ENCODE measurements at places on chromosomes 3 and 15. TPM values are rescaled to one million over a fixed set of nuclear protein-coding genes. Genes with fewer than 3 reads are reported as not detected.

DNA sequence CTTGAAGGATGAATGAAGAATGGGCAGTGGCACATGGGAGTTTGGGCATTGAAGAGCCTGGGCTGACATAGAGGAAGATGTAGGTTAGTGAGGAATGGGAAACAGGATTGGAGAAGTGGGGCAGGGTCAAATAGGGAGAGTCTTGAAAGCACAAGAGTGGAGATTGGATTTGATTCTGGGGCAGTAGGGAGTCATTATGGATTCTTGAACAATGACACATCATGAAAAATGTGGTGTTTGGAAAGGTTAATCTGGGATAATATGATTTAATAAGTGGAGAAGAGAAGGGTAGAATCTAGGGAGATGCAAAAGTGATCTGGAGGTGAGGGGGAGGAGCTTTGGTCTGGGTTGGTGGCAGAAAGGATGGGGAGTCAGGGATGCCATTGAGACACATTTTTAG is 45.4 kb upstream of the ROPN1 start:
- peaks cover 10% of the 10 kb centered on the region for H3K4me1 ChIP-seq
- no peak for DNase-seq
- H3K36me3 ChIP-seq, result no peaks in the 10 kb centered on the region
- H3K4me3 ChIP-seq, result no peak overlapping the region
- peaks cover 28% of the 10 kb centered on the region for H3K27me3 ChIP-seq
- no peak overlapping the region for H3K27ac ChIP-seq

DNA sequence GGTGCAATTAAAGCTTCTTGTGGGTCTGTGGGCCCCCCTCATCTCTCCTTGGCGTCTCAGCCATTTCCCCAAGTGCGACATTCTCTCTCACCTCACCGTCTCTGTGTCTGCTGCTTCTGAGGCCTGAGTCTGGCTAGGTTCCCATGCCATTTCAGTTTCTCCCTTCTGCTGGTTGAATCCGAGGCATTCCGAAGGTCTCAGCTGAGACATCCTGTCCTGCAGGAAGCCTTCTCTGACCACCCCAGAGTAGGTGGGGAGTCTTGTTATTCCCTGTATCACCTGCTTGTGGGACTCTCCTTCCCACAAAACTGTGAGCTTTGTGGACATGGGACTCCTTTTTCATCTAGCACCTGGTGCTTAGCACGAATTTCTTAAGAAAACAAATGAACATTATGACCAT is 78.3 kb downstream of the ASB7 start:
- no peaks in the 10 kb centered on the region for H3K36me3 ChIP-seq
- no peaks in the 10 kb centered on the region for H3K4me1 ChIP-seq

GRCh38 chr3:54810401-54810800 is 117.5 kb downstream of the LRTM1 start:
- no peaks in the 10 kb centered on the region for H3K36me3 ChIP-seq
- H3K4me1 ChIP-seq, result no peaks in the 10 kb centered on the region
- DNase-seq, result no peak
- no peaks in the 10 kb centered on the region for H3K27me3 ChIP-seq
- H3K4me3 ChIP-seq, result no peak overlapping the region

- peaks cover 2% of the 10 kb centered on the region for H3K36me3 ChIP-seq
- no peak overlapping the region for H3K4me3 ChIP-seq
- no peak overlapping the region for H3K27ac ChIP-seq
- H3K27me3 ChIP-seq, result no peaks in the 10 kb centered on the region
- peaks cover 59% of the 10 kb centered on the region for H3K4me1 ChIP-seq
- no peak for DNase-seq
Observed at GRCh38 chr3:12177126-12177525, 18.4 kb upstream of the TIMP4 start.

DNA sequence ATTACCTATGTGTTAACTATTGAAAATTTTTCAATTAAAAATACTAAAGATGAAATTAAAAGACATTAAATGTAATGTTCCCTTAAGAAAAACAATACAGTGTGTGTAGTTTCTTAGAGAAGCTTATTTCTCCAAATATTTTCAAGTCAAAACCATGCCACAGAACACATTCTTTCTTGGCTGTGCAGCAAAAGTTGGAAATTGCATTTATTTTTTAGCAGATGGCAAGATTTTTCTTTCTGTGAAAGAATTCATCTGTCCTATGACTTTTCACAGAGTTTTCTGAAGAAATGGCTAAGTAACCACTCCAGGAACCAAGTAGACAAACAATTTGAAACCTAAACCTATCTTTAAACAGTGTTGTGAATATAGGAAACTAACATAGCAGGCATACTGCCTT is 47.2 kb downstream of the IMPG2 start:
- H3K4me3 ChIP-seq, result no peak overlapping the region
- no peaks in the 10 kb centered on the region for H3K4me1 ChIP-seq
- H3K36me3 ChIP-seq, result no peaks in the 10 kb centered on the region
- no peaks in the 10 kb centered on the region for H3K27me3 ChIP-seq
- DNase-seq, result no peak
- no peak overlapping the region for H3K27ac ChIP-seq

GRCh38 chr15:62991698-62992097 is 50.8 kb upstream of the TPM1 start:
- H3K4me1 ChIP-seq, result no peaks in the 10 kb centered on the region
- DNase-seq, result no peak
- peaks cover 8% of the 10 kb centered on the region for H3K27me3 ChIP-seq
- no peak overlapping the region for H3K4me3 ChIP-seq
- H3K36me3 ChIP-seq, result no peaks in the 10 kb centered on the region

GRCh38 chr3:193701953-193702635 is 109.1 kb downstream of the OPA1 start:
- H3K4me3 ChIP-seq, result no peak overlapping the region
- H3K27ac ChIP-seq, result no peak overlapping the region
- DNase-seq, result no peak
- peaks cover 11% of the 10 kb centered on the region for H3K4me1 ChIP-seq
- no peaks in the 10 kb centered on the region for H3K27me3 ChIP-seq
- peaks cover 6% of the 10 kb centered on the region for H3K36me3 ChIP-seq

DNA sequence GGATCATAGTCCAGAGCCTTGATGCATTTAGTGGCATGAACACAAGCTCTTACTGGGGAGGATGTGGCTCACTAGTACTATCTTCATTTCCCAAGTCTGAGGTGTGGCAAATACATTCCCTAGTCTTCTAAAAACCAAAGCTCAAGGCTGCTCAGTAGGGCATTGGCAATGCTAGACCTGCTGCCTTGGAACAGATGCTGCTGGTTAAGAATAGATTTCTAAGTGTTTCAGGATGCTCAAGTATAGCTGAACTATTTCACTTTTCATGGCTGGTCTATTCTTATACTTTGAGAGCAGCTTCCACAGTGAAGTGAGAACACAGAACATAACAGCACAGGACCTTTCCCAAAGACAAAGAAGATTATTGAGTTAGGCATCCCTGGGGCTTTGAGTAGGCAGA is 178.8 kb downstream of the CHST2 start:
- H3K27ac ChIP-seq, result no peak overlapping the region
- peaks cover 30% of the 10 kb centered on the region for H3K4me1 ChIP-seq
- no peaks in the 10 kb centered on the region for H3K36me3 ChIP-seq
- no peak for DNase-seq
- H3K4me3 ChIP-seq, result no peak overlapping the region

- DNase-seq, result no peak
- no peaks in the 10 kb centered on the region for H3K36me3 ChIP-seq
- H3K27ac ChIP-seq, result no peak overlapping the region
Observed at GRCh38 chr3:157410945-157411344, 25.7 kb upstream of the PTX3 start.

GRCh38 chr3:49022688-49023171 is 809 bp downstream of the NDUFAF3 start:
- H3K4me1 ChIP-seq, result peaks cover 42% of the 10 kb centered on the region
- peak overlapping the region; percentile 99 for H3K27ac ChIP-seq
- H3K27me3 ChIP-seq, result no peaks in the 10 kb centered on the region
- peaks cover 50% of the 10 kb centered on the region for H3K36me3 ChIP-seq

DNA sequence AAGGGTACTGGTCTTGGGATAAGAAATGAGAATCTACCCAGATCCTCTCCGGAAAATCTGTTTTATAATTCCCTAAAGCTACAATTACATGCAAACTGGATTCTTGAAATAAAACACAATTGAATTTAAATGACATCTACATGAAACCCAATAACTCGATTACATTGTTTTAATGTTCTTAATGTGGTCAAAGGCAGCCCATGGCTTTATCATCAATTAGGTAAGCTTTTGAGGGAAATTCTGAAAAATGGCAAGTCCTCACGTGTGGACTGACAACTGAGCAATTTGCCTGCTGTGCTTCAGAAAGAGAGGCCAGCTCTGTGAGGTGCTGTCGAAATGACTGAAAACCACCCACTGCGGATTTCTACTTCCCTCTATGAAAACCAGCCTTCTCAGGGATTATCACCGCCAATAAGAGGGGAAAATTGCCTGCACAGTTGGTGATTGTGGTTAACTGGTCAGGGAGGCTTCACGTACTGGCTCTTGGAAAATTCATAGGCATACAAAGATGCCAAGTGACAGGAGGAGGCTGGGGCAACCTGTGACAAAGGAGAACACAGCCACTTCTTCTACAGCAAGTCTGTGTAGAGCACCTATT is 200.8 kb upstream of the SLCO3A1 start:
- H3K4me1 ChIP-seq, result no peaks in the 10 kb centered on the region
- no peaks in the 10 kb centered on the region for H3K36me3 ChIP-seq

- peaks cover 9% of the 10 kb centered on the region for H3K36me3 ChIP-seq
- no peaks in the 10 kb centered on the region for H3K27me3 ChIP-seq
- H3K4me1 ChIP-seq, result peaks cover 10% of the 10 kb centered on the region
- no peak overlapping the region for H3K27ac ChIP-seq
Observed at GRCh38 chr3:47398228-47398627, 17.4 kb downstream of the PTPN23 start.

Gene MTHFS
- total RNA-seq, result 32.2 TPM

Gene PEX5L
- total RNA-seq, result 0.67 TPM

Gene CDC25A
- total RNA-seq, result 50.9 TPM

Gene GRAMD1C
- total RNA-seq, result 0.05 TPM

Gene ZNF80
- total RNA-seq, result 0.22 TPM

Gene SLC28A1
- total RNA-seq, result not detected

Gene NPTN
- 91.2 TPM for total RNA-seq

Gene SAMMSON
- total RNA-seq, result not detected

Measured in activated T-helper 1 cell treated with anti-CD3 and anti-CD28 coated beads, Interleukin-12 subunit alpha, Interleukin-12 subunit beta, Interleukin-2, Interleukin-4 antibody, amounts not matched to agents 30 ng/mL and 10 ng/mL and 1 ng/mL, durations not matched to agents 14 hours and 24 hours and 36 hours (primary cell).